ENCODE measurements at places on chromosomes 12 and 14. TPM values are rescaled to one million over a fixed set of nuclear protein-coding genes. Genes with fewer than 3 reads are reported as not detected.

- DNase-seq, result no peak
Observed at GRCh38 chr12:88141425-88141773, 489 bp downstream of the CEP290 start.

GRCh38 chr12:95386051-95386450 lies 87.9 kb upstream of the METAP2 start:
- DNase-seq, result no peak

- no peak for DNase-seq
Observed at GRCh38 chr14:27184427-27184826, 586.6 kb upstream of the NOVA1 start.

- no peak for DNase-seq
Observed at GRCh38 chr12:31618228-31619025, 27.5 kb upstream of the DENND5B start.

GRCh38 chr14:90426663-90427062 lies 29.8 kb downstream of the CALM1 start:
- DNase-seq, result no peak

- DNase-seq, result no peak
Observed at GRCh38 chr12:106997916-106998315, 11.0 kb upstream of the MTERF2 start.

GRCh38 chr14:92737206-92737605 lies 11.2 kb downstream of the LGMN start:
- DNase-seq, result no peak

DNA sequence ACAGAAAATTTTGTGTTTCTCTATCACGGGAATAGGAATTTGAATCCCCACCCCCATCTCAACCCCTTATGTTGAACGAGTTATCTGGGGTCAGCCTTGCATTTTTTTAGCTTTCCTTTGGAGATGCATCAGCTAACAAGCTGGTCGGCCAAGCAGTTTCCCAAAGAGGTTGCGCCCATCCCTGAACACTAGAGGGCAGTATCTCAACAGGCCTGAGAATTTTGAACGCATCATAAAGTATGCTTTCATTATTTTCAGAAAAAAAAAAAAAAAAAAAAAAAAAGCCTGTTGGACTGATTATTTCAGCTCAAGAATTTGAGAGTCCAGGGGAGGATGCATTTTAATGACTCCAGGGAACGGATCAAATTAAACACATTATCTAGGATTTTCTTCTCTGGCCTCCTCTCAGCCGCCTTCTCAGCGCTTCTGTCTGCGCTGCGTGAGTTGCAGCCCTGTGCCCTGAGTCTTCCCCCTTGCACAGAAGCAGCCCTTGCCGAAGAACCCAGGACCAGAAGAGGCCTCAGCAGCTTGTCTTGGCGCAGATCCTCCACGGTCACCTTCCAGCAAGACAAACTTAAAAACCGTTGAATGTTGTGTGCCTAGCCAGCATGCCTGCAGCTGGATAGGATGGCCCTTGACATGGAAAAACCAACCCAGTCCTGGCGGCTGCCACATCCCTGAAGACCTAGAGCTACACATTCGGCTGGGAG lies 76.6 kb upstream of the GZMB start:
- peak; percentile 66 for DNase-seq

GRCh38 chr12:119570771-119571170 lies 22.8 kb upstream of the TMEM233 start:
- DNase-seq, result no peak

DNA sequence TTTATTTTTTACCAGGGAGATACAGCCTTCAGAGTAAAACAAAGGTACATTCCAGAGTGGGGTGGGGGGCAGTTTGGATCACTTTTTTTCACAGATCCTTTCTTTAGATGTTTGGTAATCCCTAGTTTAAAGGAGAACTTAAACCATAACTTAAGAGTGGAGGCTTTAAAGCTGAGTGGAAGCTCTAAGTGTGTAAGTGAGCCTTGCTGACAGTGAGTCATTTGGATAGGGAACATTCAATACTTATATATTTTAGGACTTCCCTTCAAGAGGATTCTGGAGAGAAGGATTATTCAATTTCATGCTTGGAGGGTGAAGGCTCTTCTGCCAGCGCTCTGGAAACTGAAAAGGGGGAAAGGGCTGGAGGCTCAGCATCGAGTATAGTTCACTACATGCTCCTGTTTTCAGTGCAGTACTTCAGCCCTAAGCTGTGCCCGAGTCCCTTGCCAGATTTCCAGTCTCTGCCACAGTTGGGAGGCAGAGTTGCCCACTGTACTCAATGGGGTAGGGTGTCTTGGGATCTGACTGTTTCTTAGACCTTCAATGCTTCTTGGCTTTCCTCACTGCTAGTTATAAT lies 8.4 kb downstream of the PRKAG1 start:
- DNase-seq, result no peak

- no peak for DNase-seq
Observed at GRCh38 chr12:20800160-20800559, 10.3 kb upstream of the SLCO1B3 start.

GRCh38 chr12:25653487-25654175 lies 100.5 kb upstream of the LMNTD1 start:
- DNase-seq, result no peak

- no peak for DNase-seq
Observed at GRCh38 chr12:48961801-48962200, 4.5 kb upstream of the ARF3 start.

DNA sequence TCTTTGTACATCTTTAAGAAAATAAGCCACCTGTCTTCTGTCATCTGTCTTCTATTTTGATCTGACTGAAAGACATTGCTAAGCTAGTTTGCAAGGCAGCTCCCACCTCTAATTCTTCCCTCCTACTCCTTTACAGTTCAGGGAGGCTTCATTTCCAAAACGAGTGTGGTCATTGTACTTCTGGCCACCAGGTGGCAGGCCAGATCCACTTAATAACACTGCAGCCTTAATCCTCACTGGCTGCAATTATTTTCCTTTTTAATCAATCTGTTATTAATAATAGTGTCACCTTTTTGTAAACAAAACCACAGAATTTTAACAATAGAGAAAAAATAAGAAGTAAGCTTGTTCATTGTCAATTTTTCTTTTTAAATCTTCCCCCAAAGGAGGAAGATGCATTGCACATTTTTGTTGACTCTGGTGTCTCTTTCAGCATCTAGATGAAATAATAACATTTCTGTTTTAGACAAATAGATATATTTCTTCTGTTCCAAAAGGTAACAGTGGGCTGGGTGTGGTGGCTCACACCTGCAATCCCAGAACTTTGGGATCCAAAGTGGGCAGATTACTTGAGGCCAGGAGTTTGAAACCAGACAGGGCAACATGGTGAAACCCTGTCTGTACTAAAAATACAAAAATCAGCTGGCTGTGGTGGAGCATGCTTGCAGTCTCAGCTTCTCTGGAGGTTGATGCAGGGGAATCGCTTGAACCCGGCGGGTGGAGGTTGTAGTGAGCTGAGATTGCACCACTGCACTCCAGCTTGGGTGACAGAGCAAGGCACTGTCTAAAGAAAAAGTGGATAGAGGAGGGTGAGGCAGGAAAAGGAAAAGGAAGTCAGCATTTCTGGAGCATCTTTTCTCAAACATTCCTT lies 23.3 kb downstream of the GABARAPL1 start:
- DNase-seq, result no peak

DIO2 gene
- total RNA-seq, result 2.4 TPM

NANOG gene
- total RNA-seq, result 0.21 TPM

PFDN5 gene
- 432 TPM for total RNA-seq

POTEG gene
- total RNA-seq, result not detected

Data from urinary bladder (tissue), 4 donors.